NK-92 treated with Interleukin-12 subunit alpha and Interleukin-12 subunit beta, amount 100 ng/mL, for 24 hours (cell line): ENCODE measurements at places on chromosomes 2 and 18.

GRCh38 chr2:88873620-88874019, 182.1 kb downstream of the RPIA start:
- no peak for DNase-seq

- no peak for DNase-seq
These were observed 68.2 kb downstream of the FSIP2 start for GRCh38 chr2:185806783-185807182.

DNA sequence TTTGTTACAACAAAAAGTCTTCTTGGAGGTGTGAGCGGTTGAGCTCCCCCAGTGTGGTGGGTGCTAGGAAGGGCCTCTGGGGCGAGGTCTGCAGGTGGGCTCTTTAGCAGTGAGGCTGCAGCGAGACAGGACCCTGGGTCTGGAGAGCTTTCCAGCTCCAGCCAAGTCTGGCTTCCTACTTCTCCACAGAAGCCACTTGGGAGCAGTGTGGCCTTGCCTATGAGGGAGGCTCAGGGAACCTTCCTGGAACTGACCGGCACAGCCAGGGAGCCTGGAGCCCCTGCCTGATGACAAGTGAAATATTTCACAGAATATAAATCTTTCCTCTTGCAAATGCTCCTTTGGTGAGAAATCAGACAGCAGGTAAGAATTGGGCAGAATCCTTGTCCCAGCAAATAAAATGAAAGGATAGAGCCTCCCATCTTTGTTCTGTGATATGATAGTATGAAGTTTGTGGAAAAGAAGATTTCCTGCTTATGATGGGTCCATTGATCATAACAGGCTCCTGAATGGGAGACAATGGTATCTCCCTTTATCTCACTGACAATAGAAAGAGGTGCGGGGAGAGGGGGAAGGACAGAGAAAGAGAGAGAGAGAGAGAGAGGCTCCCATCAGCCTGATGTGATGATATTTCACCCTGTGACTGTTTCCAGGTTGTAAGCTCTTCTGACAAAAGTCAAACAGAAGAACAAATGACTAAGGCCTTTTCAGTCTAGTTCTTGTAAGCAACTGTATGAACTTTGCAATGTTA, 289.8 kb upstream of the SPRED2 start:
- no peak for DNase-seq

GRCh38 chr18:75204269-75204731, 4.6 kb downstream of the PTGR3 start:
- DNase-seq = no peak

- no peak for DNase-seq
These were observed 46.9 kb upstream of the POMC start for GRCh38 chr2:25215232-25215631.

DNA sequence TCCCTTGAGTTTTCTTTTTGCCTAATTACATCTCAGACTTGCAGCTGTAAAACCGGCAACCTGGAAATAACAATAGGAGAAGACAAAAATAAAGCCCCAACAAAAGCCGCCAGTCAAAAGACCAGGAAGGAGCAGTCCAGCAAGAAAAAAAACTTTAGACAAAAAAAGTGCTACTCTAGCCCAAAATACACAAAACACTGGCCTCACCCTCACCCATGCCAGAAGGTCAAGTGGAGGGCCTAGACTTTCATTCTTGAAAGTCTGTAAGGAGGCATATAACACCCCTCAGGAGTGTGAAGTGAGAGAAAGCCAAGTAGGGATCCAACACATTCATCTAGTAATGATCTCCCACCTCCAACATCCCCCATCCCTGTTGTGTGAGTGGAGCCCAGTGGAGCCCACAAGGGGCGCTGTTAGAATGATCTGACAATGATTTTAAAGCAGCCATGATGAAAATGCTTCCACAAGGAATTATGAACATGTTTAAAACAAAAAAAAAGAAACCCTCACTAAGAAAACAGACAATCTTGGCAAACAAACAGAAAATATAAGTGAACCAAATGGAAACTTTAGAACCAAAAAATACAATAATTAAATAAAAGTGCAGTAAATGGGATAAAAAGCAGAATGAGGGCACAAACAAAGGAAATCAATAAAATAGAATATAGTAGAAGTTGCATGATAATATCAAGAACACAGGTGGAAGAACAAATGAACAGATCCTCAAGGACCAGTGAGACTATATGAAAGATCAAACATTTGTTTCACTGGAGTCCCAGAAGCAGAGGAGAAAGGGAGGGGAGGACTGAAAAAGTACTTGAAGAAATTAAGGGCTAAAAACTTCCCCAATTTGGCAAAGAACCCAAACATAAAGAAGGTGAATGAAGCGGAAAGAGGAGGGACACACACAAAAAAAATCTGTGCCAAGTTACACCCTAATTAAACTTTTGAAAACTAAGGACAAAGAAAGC, 23.9 kb downstream of the SESTD1 start:
- DNase-seq = no peak

GRCh38 chr2:56613920-56614319, 430.1 kb downstream of the CCDC85A start:
- DNase-seq = no peak

DNA sequence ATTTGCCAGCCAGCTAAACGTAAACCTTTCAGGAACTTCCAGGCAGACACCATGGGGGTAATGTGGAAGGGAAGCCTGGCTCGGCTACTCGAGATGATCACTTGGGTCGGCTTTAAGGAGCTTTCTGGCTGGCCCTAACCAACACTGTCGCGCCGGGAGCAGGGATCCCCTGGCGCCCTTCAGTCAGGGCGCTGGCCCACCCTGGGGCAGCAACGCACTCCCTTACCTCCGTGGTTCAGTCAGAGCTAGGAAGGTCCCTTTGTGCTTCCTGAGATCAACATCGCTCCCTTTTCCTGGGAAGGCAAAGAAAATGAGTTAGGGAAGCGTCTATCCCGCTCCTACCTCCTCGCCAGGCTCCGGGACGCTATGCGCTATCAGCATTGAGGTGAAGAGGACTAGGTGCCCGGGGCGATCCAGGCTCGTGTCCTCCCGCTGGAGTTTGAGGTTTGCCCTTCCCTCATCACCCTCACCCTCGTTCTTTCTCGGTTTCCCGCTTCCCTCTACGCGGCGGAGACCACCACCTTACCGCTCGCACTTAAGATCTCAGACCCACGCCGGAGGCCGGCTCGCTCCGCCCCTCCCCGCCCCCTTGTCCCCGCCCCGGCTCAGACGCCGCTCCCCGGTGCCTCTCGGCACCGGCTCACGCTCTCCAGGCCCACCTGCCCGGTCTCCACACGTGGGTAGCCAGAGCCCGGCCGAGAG, 449 bp upstream of the ATRAID start:
- DNase-seq = no peak

- DNase-seq = no peak
These were observed 309.8 kb downstream of the C1D start for GRCh38 chr2:67752969-67753368.

GRCh38 chr18:12121175-12122042, 27.8 kb downstream of the ANKRD62 start:
- DNase-seq = no peak

GRCh38 chr18:79507546-79508480, 112.1 kb downstream of the NFATC1 start:
- no peak for DNase-seq

DNA sequence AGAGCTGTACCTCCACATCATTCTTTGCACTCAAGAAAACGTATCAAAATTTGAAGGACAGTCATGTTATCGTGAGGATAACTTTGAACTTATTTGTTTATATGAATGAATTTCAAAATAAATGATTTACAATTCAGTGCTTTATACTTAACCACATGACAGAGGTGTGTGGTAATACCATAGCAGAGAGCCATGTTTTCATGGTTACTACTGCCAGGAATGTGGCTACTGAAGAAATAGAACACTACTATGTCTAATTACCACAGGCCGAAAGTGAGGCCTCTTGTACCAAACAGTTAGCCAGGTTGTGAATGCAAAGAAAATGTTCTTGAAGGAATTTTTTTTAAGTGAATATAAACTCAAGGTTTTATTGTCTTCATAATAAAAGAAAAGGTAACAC, 49.2 kb downstream of the AAK1 start:
- DNase-seq = no peak

DNA sequence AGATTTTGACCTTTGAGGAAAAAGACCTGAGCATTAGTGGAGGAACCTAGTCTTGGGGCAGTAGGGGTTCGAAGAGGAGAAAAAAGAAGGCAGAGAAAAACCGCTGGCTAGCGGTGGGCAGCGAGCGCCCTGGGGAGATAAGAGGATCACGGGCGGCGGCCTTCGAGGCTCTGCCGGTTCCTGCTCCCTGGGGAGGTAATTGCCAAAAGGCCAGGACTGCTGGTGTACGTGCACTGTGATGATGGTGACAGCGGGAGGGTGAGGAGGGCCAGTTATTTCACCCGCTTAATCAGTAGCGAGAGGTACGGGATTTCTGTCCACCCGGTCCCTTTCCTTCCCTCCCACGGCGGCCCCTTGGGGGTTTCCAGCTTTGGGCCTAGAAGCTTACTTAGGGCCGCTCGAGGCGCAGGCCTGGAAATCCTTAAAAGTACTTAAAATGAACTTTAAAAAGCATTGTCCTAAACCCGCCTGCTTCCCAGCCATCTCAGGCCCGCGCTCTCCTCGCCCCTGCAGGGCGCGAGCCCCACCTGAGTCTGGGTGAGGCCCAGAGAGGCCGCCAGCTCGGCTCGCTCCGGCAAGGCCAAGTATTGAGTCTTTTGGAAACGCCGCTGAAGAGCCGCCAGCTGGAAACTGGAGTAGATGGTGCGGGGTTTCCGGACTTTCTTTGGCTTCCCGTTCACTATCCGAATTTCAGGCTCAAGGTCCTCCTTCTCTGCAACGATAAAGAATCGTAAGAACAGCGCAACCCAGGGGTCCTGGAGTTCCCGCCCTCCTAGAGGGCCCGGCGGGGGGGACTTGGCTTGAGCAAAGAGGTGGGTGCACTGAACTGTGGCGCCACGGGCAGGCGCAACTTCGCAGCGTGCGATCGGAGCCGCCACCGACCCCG, 1.5 kb downstream of the DLX2 start:
- no peak for DNase-seq

DNA sequence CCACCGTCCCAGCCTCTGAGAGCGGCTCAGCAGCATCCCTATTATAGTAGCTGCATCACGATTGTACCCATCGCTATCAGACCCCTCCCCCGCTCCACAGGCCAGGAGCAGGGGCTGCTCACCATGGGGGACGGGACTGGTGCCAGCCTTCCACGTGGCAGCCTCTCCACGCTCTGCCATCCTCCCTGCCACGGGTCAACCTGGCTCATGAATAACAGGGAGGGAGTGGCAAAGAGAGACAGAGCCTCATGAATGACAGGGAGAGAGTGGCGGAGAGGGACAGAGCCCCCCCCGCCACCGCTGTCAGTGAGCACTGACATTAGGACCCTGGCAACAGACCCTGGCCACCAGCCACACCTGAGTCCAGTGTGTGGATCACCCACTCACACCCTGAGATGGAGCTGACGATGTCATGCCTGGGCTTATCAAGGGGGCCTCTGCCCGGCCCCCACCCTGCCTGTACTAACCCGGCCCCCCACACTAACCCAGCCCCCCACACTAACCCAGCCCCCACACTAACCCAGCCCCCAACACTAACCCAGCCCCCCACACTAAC, 16.9 kb downstream of the CROCC2 start:
- no peak for DNase-seq

DNA sequence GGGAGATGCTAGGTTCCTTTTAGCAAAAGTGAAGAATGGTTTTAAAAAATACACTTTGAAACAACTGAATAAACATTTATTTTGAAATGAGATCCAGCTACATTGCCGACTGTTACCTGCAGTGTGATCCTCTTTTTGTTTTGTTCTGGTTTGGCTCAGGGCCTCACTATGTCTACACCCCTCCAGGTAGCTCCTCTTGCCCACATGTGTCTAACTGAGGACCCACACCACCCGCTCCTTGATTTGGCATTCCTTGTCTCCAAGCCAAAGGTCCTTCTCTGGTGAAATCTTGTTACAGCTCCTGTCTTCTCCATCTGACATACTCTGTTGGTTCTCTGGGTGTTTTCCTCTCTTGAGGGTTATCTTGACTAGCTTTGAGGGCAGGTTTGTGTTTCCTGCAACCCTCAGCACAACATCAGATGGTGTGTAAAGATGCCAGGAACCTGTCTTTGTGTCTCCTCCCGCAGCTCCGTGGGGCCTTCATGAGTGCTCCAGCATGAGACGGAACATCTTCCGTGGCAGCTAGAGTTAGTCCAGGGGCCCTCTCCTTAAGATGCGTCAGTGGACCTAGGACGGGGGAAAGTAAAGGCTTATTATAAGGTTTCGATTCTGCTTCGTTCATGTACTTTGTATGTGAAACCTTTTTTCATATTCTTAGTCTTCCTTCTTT, 32.1 kb downstream of the MAP4K4 start:
- DNase-seq = no peak

DNA sequence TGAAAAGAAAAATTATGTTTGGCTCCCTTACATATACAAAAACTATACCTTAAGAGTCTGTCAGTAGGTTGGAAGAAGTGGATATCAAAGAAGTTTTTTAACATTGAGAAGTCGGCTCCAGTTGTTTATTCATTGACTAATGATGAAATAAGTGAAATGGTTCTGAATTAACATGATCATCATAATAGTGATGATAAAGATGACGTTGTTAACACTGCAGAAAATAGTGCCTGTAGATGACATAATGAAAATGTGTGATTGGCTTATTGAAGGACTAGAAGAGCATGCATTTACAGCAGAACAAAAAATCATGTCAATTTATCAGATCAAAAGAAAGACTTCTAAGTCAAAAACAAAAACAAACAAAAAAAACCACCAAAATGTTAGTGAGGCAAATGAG, 1125.4 kb upstream of the NXPH2 start:
- DNase-seq = no peak
